ELF-1 (cell line): ENCODE measurements at places on chromosomes 7 and 10.

GRCh38 chr10:88154596-88155250, 291.3 kb downstream of the PTEN start:
- DNase-seq = no peak

GRCh38 chr7:150631084-150631826, 930 bp downstream of the GIMAP6 start:
- DNase-seq = no peak

- no peak for DNase-seq
Observed at GRCh38 chr7:108459922-108460551, 3.8 kb upstream of the NRCAM start.

GRCh38 chr7:41255716-41256115, 447.2 kb downstream of the INHBA start:
- DNase-seq = no peak

- no peak for DNase-seq
Observed at GRCh38 chr10:14468023-14468441, 137.3 kb upstream of the FRMD4A start.

- no peak for DNase-seq
Observed at GRCh38 chr7:148925836-148926235, 41.7 kb upstream of the EZH2 start.

DNA sequence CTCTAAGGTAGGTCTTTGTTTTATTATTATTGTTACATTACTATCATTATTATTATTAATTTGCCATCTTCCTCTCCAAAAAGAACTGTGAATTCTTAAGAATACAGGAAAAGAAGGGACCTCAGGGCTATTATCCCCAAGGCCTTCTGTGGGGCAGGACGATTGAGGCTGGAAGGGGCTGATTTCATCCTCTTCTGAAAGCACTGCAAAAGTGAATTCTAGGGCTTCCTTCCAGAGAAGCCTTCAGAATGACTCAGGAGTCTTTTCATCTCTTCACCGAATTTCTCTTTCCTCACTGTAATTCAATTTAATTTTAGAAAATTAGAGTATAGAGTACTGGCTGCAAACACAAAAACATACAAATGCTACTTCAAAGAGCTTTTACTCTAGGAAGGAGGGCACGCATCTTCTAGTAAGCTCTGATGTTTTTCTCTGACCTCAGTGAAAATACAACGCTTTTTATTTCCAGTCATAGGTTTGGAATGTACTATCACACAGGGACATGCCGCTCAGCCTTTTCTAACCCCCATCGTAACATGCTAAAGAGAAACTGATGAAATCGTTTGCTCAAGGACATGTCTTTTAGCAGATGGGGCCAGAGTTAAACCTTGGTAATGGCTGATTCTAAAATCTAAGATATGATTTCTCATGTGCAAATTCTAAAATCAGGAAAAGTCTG, 280.2 kb upstream of the PITRM1 start:
- DNase-seq = no peak

- peak; percentile 58 for DNase-seq
Observed at GRCh38 chr10:50310560-50311174, 59.4 kb upstream of the ASAH2 start.

DNA sequence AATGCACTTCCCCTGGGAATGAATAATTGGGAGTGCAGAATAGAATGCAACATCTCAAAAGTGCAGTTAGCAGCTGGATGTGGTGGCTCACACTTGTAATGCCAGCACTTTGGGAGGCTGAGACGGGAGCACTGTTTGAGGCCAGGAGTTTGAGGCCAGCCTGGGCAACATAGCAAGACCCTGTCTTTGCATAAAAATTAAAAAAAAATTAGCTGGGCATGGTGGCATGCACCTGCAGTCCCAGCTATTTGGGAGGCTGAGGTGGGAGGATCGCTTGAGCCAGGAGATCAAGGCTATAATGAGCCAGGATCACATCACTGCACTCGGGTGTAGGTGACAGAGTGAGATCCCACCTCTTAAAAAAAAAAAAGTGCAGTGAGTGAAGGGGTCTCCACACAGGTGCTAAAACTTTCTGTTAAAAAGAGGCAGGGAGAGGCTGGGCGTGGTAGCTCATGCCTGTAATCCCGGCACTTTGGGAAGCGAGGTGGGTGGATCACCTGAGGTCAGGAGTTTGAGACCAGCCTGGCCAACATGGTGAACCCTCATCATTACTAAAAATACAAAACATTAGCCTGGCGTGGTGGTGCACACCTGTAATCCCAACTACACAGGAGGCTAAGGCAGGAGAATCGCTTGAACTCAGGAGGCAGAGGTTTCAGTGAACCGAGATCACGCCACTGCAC, 13.5 kb upstream of the ZMIZ1 start:
- no peak for DNase-seq

GRCh38 chr10:116756277-116756676, 13.9 kb upstream of the HSPA12A start:
- no peak for DNase-seq

- DNase-seq = peak; percentile 33
Observed at GRCh38 chr10:132460071-132460470, 63.1 kb downstream of the PWWP2B start.

- no peak for DNase-seq
Observed at GRCh38 chr10:11499425-11500071, 111.9 kb downstream of the USP6NL start.

GRCh38 chr10:131947631-131948347, 33.9 kb downstream of the BNIP3 start:
- no peak for DNase-seq

- DNase-seq = no peak
Observed at GRCh38 chr10:112588225-112588990, 141.4 kb downstream of the VTI1A start.

DNA sequence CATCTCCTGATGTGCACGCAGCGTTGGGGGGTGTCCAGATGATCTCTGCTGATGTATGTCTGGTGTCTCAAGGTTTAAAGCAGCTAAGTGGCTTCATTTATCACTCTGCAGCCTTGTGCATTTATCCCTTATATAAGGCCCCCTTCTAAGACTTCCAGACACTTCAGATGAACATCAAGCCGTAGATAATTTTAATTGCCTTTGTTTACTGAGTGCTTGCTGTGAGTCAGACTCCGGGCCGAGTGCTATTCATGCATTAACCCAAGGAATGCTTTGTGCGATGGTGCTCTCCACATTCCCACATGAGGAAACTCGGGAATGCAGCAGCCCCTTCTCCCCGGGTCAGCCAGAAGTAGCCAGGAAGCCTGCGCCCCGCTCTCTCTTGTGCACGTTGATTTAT, 328.6 kb upstream of the COBL start:
- DNase-seq = peak; percentile 53

- DNase-seq = no peak
Observed at GRCh38 chr10:105473170-105473569, 832.1 kb downstream of the SORCS3 start.

- DNase-seq = peak; percentile 9
Observed at GRCh38 chr7:55343860-55344606, 21.1 kb upstream of the LANCL2 start.

DNA sequence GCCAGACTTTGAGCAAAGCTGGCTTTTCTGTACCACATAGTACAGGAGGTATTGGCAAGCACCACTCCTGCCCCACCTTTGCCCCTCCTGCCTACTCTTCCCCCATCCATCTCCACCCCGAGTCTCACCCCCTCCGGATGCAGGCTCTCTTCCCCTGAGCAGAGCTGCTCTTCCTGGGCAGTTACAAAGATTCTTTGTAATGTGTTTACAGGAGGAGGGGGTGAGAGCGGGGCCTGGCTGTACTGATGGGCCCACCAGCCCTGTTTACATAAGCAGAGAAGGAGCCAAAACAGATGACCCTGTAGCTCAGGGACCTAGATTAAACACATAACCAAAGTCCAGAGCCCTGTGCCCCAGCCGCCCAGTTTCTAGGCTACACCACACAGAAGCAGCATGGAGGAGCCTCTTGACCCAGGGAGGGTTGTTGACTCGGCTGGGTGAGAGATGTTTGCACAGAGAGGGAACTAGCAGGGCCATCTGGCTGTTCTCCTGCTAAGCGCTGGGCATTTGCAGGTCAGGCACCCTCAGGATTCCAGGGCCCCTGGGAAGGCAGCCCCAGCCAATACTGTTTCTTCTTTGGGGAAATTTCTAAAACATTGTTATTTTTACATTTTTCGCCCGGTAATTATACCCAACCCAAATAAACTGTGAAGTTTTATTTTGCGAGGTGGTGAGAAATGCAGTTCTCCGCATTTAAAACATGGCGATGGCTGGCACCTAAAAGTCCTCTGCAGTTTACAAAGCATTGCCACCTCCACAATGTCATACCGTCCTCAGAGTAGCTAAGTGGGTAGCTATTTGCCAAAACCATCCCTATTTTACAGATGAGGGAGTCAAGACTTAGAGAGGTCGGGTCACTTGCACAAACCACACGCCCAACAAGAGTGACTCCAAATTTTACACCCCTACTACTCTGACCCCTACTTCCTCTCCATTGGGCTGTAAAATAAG, 11.4 kb upstream of the ZKSCAN1 start:
- no peak for DNase-seq

- no peak for DNase-seq
Observed at GRCh38 chr7:85392326-85392725, 205.5 kb upstream of the SEMA3D start.
